ENCODE measurements at places on chromosomes 11 and 22.

- no peak for DNase-seq
These were observed 26.9 kb upstream of the LDHA start for GRCh38 chr11:18367431-18367830.

GRCh38 chr11:36432738-36433137 lies 77.3 kb downstream of the TRAF6 start:
- DNase-seq = no peak

DNA sequence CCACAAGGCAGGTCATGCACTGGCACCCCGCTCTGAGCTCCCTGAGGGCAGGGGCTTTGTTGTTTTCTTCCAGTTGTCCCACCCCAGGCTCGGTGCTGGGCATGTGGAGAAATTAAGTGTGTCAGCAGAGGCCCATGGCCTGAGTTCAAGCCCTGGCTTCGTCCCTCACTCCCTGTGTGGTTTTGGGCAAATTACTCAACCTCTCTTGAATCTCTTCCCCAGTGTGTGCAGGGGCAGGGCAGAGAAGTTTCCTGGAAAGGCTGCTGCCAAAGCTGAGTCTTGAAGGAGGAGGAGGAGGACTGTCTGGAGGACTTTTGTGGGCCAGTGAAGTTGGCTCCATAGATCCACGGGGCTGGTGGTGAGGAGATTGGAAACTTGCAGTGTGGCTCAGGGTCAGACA lies 138.1 kb upstream of the E2F8 start:
- DNase-seq = no peak

- DNase-seq = no peak
These were observed 7.5 kb downstream of the SGSM3 start for GRCh38 chr22:40377931-40378330.

DNA sequence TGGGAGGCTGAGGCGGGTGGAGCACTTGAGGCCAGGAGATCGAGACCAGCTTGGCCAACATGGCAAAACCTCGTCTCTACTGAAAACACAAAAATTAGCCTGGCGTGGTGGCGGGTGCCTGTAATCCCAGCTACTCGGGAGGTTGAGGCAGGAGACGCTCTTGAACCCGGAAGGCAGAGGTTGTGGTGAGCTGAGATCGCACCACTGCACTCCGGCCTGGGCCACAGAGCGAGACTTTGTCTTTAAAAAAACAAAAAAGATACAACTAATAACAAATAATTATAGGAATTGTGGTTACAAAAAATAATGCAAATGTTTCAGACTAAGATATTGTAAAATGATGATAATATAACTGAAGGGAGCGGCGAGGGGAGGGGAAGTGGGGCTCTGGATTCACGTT lies 90.3 kb upstream of the RTL6 start:
- no peak for DNase-seq

DNA sequence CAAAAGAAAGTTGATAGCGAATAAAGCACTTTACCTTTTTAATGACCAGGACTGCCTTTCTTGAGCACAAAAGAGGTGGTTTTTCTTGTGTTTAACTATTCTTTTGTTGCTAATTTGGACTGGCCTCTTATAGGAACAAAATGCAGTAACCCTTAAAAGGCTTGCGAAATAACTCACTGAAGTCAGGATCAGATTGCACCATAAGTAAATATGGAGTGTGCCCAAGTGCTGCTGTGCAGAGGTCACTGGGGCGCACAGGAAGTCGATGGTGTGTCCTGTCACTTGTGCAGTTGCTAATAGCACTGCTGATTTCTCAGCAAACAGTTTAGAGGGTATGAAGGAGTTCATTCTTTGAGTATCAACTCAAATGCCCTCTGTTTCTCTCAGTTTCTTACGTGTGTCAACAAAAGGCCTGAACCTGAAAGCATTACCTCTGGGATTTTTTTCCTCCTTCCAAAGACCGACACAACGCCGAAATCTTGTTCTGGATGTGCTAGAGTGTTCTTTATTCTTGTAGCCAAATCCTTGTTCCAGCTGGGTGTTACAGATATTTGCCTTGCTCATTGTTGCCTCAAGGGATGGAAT lies 71.3 kb downstream of the ATXN10 start:
- no peak for DNase-seq

DNA sequence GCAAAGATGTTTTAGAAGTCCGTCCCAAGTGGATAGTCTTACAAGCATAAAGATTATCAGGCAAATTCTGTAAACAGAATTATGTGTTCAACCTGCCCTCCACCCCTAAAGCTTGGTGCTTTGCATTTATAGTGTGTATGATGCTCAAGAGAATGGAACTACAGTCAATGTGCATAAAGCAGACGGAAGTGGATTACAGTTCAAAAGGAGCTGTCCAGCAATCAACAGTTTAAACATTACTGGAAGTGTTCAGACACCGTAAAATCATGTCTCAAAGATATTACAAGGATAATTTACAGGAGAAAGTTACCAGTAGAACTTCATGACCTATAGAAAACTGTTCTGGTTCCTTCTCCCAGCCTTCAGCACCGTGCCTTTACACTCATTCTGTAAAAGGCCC lies 1.0 kb downstream of the RIC3 start:
- no peak for DNase-seq

- DNase-seq = no peak
These were observed 256.9 kb downstream of the KIRREL3 start for GRCh38 chr11:126743628-126744027.

DNA sequence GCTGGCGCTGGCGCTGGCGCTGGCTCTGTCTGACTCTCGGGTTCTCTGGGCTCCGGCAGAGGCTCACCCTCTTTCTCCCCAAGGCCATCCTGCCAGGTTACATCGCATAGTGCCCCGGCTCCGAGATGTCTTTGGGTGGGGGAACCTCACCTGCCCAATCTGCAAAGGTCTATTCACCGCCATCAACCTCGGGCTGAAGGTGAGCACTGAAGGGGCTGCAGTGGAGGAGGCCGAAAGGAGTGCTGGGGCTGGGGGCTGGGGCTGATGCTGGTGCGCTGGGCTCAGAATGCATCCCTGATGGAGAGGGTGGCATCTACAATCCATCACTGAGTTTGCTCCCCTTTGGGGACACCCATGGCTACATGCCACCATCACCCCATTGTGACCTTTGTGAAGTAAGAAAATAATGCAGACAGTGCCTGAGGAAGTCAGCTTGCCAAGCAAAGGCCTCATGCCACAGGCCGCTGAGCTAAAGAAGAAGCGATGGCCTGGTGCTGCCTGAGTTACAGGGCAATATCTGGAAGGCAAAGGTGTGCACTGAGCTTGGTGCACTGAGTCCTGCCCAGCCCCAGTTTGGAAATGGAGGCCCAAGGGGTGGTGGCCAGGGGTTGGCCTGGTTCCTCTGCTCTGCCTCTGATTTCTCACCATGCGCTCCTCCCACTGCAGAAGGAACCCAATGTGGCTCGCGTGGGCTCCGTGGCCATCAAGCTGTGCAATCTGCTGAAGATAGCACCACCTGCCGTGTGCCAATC lies 620 bp downstream of the SMPD1 start:
- no peak for DNase-seq

DNA sequence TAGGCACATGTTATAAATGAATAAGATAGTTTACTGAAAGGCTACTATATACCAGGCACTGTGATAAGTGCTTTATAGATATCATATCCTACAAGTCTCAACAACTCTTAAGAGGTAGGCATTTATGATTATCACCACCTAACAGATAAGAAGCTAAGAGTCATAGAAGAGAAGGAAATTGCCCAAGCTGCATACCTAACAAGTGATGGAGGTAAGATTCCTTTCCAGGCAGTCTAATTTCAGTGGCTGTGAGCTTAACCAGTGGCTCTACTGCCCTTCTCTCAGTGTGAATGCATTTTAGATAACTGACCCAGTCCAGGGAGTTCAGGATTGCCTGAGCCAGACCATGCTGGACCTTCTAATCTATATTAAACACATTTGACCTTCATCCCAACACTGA lies 39.2 kb downstream of the HEPHL1 start:
- no peak for DNase-seq

DNA sequence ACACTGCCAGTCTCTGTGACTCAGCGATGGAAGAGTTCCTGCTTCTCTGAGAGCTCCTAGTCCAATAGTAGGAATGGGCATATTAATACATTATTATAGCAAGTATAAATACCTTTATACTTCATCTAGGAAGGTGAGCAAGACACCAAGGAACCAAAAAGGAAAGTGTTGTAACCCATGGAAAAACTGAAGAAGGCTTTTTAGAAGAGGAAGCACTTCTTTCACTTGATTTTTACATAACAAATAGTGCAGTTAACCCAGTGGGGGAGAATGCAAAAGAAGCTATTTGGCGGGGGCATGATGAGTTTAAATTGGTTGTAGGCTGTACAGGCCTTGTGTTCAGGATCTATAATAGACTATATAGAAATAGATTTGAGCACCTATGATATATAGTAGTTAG lies 31.2 kb upstream of the C11orf87 start:
- no peak for DNase-seq

Measured in activated T-cell treated with anti-CD3 and anti-CD28 coated beads for 24 hours (primary cell).